RKO (cell line): ENCODE measurements at places on chromosomes 2 and 18.

GRCh38 chr2:113053666-113054065, 999 bp upstream of the IL36B start:
- DNase-seq: no peak

DNA sequence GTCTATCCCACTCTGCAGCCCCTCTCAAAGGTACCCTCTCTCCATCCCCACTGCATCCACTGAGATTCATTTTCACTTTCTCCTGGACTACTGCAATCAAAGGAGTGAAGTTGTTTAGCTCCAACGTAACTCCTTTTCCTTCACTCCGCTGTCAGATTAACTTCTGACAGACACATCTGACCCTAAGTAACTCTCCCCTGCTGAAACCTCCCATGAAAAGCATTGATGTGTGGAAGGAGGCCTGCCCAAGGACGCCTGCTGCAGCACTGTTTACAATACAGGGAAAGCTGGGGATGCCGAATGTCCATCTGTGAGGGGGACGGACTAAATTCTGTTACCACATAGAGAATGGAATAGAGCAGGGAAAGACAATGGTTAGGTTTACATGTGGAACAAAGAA, 114.8 kb downstream of the TMEM163 start:
- DNase-seq: no peak

GRCh38 chr18:49008716-49009115, 58.0 kb upstream of the SMAD7 start:
- no peak for DNase-seq

GRCh38 chr2:227154986-227155774, 8.8 kb downstream of the COL4A4 start:
- DNase-seq: no peak
